ENCODE measurements at places on chromosomes 7 and 10. TPM values are rescaled to one million over a fixed set of nuclear protein-coding genes. Genes with fewer than 3 reads are reported as not detected.
A peak's percentile ranks its signal among the peaks of the same experiment; 100 is the strongest.

The CCL24 gene
- polyA plus RNA-seq = not detected

The CH25H gene
- 1.1 TPM for polyA plus RNA-seq

- peak overlapping the region; percentile 44 for H3K27ac ChIP-seq
- peaks cover 12% of the 10 kb centered on the region for H3K4me1 ChIP-seq
- H3K4me3 ChIP-seq = no peak overlapping the region
- no peak for DNase-seq
Measured at GRCh38 chr7:44148166-44148565, 7.0 kb upstream of the MYL7 start.

The GRM3 gene
- not detected for polyA plus RNA-seq

- H3K4me3 ChIP-seq = no peak overlapping the region
- no peaks in the 10 kb centered on the region for H3K4me1 ChIP-seq
- no peaks in the 10 kb centered on the region for H3K36me3 ChIP-seq
- no peaks in the 10 kb centered on the region for H3K27me3 ChIP-seq
Measured at GRCh38 chr10:131013281-131013912, 298.1 kb downstream of the TCERG1L start.

DNA sequence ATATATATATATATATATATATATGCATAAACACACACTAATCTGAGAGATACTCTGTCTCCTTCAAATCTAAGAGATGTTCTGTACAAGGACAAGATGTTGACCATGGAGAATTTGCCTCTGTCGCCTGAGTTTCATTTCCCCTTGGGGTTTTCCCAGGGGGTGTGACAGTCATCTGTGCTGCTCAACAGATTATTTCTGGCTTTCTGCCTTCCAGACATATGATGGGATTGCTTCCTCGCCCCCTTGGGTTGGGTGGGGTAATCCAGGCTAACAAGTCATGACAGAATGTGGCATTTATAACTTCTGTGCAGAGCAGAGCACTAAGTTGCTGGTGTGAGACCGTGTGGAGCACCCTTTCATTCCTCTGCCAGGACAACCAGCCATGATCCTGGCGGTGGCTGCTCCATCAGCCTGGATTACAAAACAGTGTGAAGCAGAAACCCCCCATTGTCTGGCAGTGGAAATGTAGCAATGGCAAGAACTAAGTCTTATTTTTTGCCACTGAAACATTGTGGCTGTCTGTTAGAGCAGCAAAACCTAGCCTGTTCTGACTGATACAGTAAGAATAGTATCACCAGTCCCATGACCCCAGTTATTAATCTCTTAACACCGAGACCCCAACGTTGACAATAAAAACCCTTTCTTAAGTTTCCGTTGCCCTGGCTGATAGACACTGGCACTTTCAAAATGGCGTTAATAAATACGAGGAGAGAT is 13.7 kb upstream of the USP6NL start:
- DNase-seq = peak; percentile 81
- no peaks in the 10 kb centered on the region for H3K36me3 ChIP-seq
- peak overlapping the region; percentile 63 for H3K4me3 ChIP-seq
- H3K27me3 ChIP-seq = no peaks in the 10 kb centered on the region
- H3K4me1 ChIP-seq = peaks cover 56% of the 10 kb centered on the region

- H3K36me3 ChIP-seq = no peaks in the 10 kb centered on the region
- no peaks in the 10 kb centered on the region for H3K4me1 ChIP-seq
- H3K27ac ChIP-seq = no peak overlapping the region
- no peaks in the 10 kb centered on the region for H3K27me3 ChIP-seq
- H3K4me3 ChIP-seq = no peak overlapping the region
Measured at GRCh38 chr10:116444527-116445142, 17.0 kb downstream of the PNLIPRP3 start.

DNA sequence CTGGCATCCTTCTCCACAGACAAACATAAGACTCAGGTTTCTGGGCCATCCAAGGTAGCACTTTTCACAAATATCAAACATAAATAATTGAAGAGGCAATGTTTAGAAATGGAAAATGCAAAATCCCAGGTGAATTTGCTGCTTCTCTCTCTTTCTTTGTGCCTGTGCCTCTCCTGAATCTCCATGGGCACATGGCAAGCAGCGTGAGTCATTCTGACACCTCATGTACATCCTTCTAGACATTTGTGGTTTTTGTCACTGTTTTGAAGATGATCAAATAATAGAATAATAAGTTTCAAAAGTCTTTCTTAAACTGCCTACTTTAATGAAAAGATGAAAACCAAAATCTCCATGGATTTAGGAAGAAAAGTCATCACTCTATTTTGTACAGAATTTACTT is 60.3 kb upstream of the RAB11FIP2 start:
- no peaks in the 10 kb centered on the region for H3K4me1 ChIP-seq
- no peak overlapping the region for H3K27ac ChIP-seq

The NUP42 gene
- 38.1 TPM for polyA plus RNA-seq

The PRSS1 gene
- not detected for polyA plus RNA-seq

DNA sequence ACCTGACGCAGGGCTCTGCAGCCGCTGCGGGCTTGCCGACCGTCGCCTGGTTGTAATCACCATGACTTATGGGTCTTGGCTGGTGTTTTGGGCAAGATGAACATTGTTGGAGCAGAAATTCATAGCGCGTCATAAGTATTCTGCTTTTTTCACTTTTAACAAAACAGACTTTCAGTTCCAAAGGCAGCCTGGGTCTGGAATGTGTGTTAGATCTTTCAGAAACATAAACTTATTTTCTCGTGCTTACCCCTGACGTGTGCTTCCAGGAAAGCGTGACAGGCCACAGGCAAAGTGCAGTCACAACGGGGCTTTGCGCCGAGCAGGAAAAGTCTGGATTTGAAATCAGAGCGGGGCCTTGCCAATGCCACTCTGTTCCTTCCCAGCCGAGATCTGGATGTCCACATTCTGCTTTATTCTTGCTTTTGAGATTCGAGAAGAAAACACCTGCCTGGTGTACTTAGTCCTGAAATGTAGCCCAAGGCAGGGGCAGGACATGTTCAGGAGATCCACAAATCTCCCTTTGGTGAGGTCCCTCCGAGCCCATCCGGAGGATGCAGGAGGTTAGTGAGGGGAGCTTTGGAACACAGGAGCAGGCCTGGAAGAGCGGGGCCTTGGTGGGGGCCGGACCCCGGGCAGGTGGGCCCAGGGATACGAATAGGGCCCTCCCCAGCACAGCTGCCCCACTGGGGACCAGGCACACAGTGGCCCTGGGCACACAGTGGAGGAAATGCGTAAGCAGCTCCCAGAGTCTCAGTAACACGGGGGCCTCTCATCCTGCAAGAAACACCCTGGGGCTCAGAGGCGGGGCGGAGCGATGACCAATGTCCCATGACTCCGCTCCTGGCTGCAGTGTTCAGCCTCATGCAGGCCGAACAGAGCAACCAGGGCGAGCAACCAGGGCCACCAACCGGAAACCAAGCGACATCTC is 49.5 kb upstream of the EBF3 start:
- H3K4me3 ChIP-seq = no peak overlapping the region
- H3K36me3 ChIP-seq = no peaks in the 10 kb centered on the region
- H3K27ac ChIP-seq = no peak overlapping the region
- no peak for DNase-seq
- no peaks in the 10 kb centered on the region for H3K4me1 ChIP-seq

The PDLIM1 gene
- polyA plus RNA-seq = 420 TPM

The STAG3 gene
- 131 TPM for polyA plus RNA-seq

DNA sequence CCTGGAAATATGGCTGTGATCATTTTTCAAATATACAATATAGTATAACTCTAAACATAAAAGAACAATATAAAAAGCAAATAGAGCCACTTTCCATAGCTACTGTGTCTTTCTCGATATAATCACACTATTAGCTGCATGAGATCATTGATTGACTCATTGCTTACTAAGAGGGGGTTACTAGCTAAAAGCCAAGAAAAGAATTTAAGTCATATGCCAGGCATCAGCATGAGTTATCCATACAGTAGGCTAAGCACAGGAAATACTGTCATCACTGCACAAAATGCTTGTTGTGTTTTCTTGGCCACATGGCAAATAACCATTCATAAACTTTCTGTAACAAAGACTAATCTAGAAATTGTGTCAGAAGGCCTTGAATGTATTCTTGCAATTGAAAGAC is 18.8 kb upstream of the ABCB5 start:
- no peak overlapping the region for H3K4me3 ChIP-seq
- peaks cover 42% of the 10 kb centered on the region for H3K27me3 ChIP-seq
- H3K27ac ChIP-seq = no peak overlapping the region
- H3K4me1 ChIP-seq = peaks cover 5% of the 10 kb centered on the region

DNA sequence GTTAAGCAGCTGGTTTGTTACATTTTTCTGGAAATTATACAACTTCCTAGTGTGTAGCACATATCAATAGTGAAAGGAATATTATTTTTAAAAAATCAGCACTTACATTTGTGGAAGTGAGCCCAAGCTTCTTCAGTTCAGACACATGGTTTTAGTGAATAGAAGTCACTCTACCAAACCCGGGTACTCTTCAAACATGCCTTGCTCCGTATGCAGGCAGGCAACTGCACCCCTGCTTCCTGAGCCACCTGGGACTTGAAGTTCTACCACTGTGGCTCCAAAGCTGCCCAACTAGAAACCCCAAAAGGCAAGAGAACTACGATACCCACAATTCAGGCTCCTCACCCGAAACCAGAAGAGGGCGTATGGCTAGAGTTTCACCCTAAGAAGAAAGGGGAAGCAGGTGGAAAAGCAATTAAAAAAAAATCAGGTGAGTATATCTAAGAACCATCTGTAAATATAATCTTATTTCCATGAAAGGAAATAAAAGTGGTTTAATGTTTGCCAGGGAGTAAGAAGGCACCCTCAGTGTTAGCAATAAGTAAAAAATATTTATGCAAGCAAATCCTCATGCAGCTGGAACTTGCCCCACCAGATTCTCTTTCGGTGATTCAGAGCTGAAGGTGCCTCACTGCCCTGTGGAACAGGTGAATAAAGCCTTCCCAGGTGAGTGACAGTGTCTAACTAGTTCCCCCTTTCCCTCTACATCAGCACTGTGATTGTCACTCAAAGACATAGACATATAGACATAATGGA is at the start of gene MACC1:
MACC1 (minus strand) TSS at position 192 of the 756 bp plus-strand sequence. CDS start 55,522 bp downstream, outside the sequence.
- peaks cover 12% of the 10 kb centered on the region for H3K36me3 ChIP-seq
- DNase-seq = peak; percentile 87
- H3K4me1 ChIP-seq = peaks cover 45% of the 10 kb centered on the region
- H3K4me3 ChIP-seq = peak within 1 kb of the TSS; percentile 84

The R3HCC1L gene
- 12.4 TPM for polyA plus RNA-seq

GRCh38 chr10:16509996-16510395 is 11.7 kb downstream of the C1QL3 start:
- H3K4me1 ChIP-seq = no peaks in the 10 kb centered on the region
- no peak overlapping the region for H3K4me3 ChIP-seq
- no peak for DNase-seq
- H3K27ac ChIP-seq = no peak overlapping the region
- no peaks in the 10 kb centered on the region for H3K27me3 ChIP-seq

The SPDYE5 gene
- not detected for polyA plus RNA-seq

The NPY gene
- not detected for polyA plus RNA-seq

GRCh38 chr10:79201706-79202105 is 132.9 kb downstream of the ZMIZ1 start:
- H3K4me1 ChIP-seq = no peaks in the 10 kb centered on the region
- no peaks in the 10 kb centered on the region for H3K36me3 ChIP-seq
- no peaks in the 10 kb centered on the region for H3K27me3 ChIP-seq
- no peak overlapping the region for H3K27ac ChIP-seq
- H3K4me3 ChIP-seq = no peak overlapping the region

DNA sequence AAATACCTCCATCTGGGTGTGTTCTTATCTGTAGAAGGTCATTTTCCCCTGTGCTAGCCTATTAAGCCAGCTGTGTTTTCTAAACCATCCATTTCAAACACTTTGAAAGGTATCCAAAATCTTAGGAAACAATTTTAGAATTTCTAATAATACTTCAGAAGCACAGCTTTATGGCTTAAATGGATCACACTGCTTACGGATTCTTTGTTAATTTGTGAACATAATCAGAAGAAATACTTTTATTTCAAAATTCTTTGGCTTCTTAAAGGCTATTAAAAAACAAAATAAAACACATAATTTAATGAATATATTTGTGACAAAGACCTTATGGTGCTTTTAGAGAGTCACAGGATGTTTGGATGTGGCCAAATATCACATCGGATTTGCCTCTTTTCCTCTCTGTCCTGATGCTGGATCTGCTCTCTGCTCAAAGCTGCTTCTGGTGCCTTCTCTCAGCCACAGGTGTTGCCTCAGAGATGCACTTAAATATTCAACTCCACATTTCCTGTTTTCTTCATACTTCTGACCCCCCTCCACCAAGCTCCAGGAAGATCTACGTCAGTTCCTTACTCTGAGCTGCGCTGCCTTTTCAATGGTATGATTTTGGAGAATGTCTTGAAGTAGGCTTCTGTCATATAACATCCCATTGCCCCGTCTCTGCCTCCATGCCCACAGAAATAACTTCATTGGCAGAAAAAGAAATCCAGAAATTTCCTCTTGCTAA is 230.6 kb downstream of the MLLT10 start:
- no peak overlapping the region for H3K27ac ChIP-seq
- no peak overlapping the region for H3K4me3 ChIP-seq
- no peaks in the 10 kb centered on the region for H3K27me3 ChIP-seq

- no peak overlapping the region for H3K4me3 ChIP-seq
- H3K36me3 ChIP-seq = peaks cover 24% of the 10 kb centered on the region
- H3K27ac ChIP-seq = no peak overlapping the region
- H3K4me1 ChIP-seq = no peaks in the 10 kb centered on the region
- H3K27me3 ChIP-seq = no peaks in the 10 kb centered on the region
- DNase-seq = no peak
Measured at GRCh38 chr7:132836746-132837145, 245.1 kb downstream of the CHCHD3 start.

- H3K4me3 ChIP-seq = no peak overlapping the region
- DNase-seq = no peak
- H3K36me3 ChIP-seq = no peaks in the 10 kb centered on the region
- peaks cover 19% of the 10 kb centered on the region for H3K4me1 ChIP-seq
Measured at GRCh38 chr10:86749854-86750253, 6.6 kb upstream of the BMPR1A start.

DNA sequence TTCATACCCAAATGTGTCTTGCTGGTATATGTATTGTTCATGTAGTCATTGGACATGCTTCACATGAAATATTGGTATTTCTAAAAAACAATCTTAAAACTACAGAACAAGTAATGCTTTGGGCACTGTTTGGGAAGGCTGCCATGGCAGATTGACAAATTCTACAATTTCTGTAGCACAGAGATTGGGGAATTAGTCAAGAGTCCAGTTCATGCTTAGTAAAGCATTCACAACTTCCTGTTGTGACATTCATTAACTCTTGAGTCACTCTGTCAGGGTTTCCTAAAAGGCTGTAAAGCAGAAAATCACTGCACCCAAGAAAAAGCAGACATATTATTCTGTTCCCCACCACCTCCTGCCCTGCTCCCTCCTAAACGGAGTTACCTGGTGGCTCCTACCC is 398.9 kb downstream of the PHTF2 start:
- DNase-seq = no peak
- no peaks in the 10 kb centered on the region for H3K27me3 ChIP-seq
- no peak overlapping the region for H3K27ac ChIP-seq
- H3K4me3 ChIP-seq = no peak overlapping the region
- no peaks in the 10 kb centered on the region for H3K36me3 ChIP-seq

GRCh38 chr7:121102619-121103018 is 114.1 kb downstream of the CPED1 start:
- no peaks in the 10 kb centered on the region for H3K27me3 ChIP-seq
- H3K4me1 ChIP-seq = peaks cover 2% of the 10 kb centered on the region
- DNase-seq = no peak
- H3K4me3 ChIP-seq = no peak overlapping the region
- no peaks in the 10 kb centered on the region for H3K36me3 ChIP-seq

- DNase-seq = no peak
- no peaks in the 10 kb centered on the region for H3K4me1 ChIP-seq
- H3K27me3 ChIP-seq = no peaks in the 10 kb centered on the region
- no peak overlapping the region for H3K27ac ChIP-seq
- no peak overlapping the region for H3K4me3 ChIP-seq
- H3K36me3 ChIP-seq = peaks cover 11% of the 10 kb centered on the region
Measured at GRCh38 chr10:97259119-97259518, 33.3 kb downstream of the ARHGAP19 start.

The HOXA2 gene
- polyA plus RNA-seq = not detected

All from naive B cell (primary cell).